Cerebellar nuclear complex (tissue), 1 donor: ENCODE measurements at places on chromosomes 6 and 20.

DNA sequence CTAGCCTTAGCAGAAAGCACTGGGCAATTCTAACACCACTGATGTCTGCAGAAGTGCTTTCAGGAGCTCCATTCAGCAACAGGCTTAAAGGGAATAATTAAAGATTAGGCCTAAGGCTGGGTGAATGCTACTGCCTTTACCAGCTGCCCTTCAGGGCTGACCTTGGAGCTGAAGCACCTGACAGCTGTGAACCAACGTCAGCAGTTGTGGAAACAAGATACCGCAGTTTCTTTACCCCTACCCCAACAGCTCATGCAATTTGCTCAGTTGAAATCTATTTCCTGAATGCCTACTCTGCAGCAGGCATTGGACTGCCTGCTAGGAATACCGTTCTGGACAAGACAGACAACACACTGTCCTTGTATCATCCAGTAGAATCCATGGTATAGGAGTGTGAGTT lies 51.5 kb upstream of the ADTRP start:
- DNase-seq, result no peak

DNA sequence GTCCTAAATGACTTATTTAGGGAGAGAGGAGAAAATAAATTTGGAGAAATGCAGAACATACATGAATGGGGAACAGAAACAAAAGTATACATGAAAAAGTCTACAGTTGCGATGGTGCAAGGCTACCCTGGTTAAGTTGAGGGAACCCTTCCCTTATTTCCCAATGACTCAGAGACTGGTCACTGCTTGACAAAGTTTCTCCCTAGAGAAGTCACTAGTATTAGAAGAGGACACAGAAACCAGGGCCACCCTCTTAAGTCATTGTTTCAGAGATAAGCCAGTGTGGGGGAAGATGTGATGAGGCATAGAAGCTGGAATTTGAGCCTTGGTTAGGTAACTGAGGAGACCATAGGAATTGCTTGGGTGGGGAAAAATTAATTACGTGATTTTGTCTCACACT lies 24.4 kb upstream of the EDN1 start:
- DNase-seq, result no peak

- no peak for DNase-seq
These were observed 22.9 kb downstream of the RANBP9 start for GRCh38 chr6:13688692-13689196.

- no peak for DNase-seq
These were observed 575 bp downstream of the WTAP start for GRCh38 chr6:159727717-159728445.

DNA sequence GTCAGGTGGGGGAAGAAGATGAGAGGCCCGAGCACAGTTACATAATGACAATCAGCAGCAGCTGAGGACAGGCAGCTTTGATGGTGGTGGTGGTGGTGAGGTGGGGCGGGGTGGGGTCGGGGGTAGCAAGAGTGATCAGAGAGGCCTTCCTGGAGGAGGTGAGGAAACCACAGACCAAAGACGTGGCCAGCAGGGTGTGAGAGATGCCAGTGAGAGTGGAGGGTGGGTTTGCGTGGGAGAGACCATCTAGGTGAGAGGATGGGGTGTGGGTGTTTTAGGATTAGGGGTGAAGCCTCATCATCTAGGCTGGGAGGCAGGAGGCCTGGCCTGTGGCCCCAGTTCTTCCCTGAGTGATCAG lies 76.0 kb upstream of the TOX2 start:
- DNase-seq, result no peak

GRCh38 chr6:63352544-63353285 lies 32.9 kb upstream of the LGSN start:
- DNase-seq, result no peak

DNA sequence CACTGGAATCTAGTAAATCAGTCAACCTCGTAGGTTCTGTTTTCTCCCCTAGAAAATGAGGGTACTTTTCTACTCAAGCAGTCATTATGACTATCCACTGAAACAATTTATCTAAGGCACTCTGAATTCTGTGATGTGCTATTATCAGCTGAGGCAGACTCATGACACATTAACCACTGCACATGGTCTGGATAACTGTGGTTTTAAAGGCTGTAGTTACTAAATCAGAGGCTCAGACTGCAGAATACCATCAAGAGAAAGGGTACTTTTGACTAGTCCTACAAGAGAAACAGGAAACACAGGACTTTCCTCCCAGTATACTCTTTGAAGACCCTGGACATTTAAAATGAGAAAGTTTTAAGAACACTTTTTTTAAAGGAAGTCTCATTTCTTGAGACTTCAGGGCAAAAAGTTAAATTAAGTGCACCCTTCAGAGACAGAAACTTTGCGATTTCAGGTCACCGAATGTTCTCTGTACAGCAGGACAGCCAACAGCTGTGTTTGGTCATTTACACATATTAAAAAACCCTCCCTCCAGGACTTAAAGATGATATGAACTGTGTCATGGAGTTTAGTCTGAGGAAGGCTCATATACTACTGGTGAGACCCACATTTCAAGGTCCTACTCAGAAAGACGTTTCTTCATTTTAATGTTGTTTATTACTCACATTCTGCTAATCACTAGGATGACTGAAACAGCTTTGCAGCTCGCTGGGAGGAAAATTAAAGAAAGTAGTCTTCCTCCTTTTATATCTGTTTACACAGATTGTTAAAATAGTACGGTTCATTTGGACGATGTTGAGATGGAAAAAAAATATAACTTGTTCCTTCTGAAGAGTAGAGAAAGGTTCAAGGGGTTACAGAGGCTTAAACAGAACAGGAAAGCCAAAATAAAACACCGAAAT lies 19.9 kb downstream of the ATXN1 start:
- no peak for DNase-seq

GRCh38 chr6:90537027-90537426 lies 49.8 kb downstream of the MAP3K7 start:
- DNase-seq, result no peak

- no peak for DNase-seq
These were observed 19.3 kb downstream of the ZNF334 start for GRCh38 chr20:46494077-46494476.

DNA sequence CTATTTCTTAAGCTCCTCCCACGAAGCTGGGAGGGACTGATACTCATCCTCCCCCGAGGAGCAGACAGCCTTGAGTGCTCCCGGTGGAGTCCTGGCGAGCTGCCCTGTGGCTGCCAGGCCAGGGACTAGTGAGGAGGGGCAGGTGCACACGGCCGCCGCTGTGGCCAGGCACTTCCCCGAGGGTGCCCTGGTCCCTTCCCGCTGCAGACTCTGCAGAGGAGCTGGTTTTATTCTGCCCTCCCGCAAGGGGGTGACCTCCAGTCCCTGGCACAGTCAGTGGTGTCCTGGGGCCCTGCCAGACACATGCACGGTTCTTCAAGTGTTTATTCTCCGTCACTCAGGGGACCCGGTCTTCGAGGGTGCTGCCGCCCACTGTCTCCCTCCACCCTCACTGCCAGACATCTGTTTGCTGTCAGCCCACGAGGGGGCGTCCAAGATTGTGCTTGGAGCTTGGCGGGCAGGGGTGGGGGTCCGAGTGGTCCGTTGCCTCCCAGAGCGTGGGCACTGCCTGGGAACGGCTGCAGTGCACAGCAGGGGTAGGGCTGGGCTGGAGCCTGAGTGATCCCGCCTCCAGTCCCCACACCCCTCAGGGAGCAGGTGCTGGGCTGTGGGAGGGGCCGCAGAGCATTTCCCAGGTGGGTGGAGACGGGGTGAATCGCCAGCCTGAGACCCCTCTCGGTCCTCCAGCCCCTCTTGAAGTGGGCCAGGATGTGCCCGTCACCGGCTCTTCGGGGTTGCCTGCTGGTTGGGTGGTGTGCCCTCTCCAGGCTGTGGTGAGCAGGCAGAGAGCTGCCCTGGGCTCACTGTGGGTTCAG lies 3.1 kb upstream of the CABLES2 start:
- DNase-seq, result no peak

- DNase-seq, result no peak
These were observed 311.6 kb downstream of the BMP7 start for GRCh38 chr20:56954797-56955196.

GRCh38 chr6:136739501-136739900 lies 52.8 kb downstream of the MAP3K5 start:
- DNase-seq, result no peak

GRCh38 chr6:111031151-111031550 lies 49.3 kb downstream of the RPF2 start:
- no peak for DNase-seq

DNA sequence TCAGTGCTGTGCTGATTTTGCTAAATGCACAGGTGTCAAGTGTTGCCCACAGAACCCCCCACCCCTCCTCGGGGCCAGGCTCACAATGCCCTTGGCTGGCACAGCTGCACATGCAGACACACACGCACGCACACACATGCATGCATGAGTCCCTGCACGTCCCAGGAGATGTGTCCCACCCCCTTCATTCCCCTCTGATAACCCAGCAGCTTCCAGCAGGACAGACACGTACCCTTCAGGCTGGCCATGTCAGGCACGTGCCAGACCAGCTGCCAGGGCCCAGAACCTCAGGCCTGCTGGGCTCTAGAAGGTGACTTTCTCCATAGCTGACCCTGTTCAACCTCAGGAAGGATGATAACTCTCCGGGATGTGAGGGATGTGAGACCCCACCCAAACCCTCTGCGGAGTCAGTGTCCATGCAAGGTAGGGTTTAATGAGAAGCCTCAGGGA lies 44.4 kb downstream of the MRPL14 start:
- no peak for DNase-seq

GRCh38 chr20:11766961-11767360 lies 150.7 kb upstream of the BTBD3 start:
- peak; percentile 21 for DNase-seq

- DNase-seq, result no peak
These were observed 78.1 kb upstream of the PBOV1 start for GRCh38 chr6:138296381-138296780.
